ENCODE measurements at places on chromosomes 7 and 10. TPM values are rescaled to one million over a fixed set of nuclear protein-coding genes. Genes with fewer than 3 reads are reported as not detected.

OR13A1 gene
- total RNA-seq: not detected

SFTPA1 gene
- not detected for total RNA-seq

EPO gene
- total RNA-seq: not detected

NPY4R2 gene
- not detected for total RNA-seq

HABP2 gene
- total RNA-seq: not detected

CTNNA3 gene
- total RNA-seq: 0.50 TPM

IL15RA gene
- 1.1 TPM for total RNA-seq

DNA sequence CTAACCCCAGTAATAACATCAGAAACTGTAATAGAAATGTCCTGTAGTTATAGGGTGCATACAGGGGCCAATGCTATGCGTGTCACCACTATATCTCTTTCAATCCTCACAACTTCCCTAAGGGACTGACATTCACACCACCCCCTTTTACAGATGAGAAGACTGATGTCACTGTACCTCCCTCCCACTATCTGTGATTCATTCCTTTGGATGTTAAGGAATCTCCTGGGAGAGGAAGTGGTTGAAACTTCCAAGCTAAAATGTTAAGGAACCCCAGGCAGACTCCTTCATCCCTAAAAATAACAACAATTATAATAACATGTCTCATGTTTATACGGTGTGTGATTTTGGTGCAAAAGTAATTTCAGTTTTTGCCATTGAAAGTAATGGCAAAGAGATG, 5.4 kb downstream of the COL13A1 start:
- DNase-seq: no peak

- DNase-seq: no peak
Observed at GRCh38 chr10:109895095-109895818, 28.1 kb downstream of the XPNPEP1 start.

- DNase-seq: peak; percentile 89
Observed at GRCh38 chr7:69450456-69450855, 147.8 kb upstream of the AUTS2 start.

DNA sequence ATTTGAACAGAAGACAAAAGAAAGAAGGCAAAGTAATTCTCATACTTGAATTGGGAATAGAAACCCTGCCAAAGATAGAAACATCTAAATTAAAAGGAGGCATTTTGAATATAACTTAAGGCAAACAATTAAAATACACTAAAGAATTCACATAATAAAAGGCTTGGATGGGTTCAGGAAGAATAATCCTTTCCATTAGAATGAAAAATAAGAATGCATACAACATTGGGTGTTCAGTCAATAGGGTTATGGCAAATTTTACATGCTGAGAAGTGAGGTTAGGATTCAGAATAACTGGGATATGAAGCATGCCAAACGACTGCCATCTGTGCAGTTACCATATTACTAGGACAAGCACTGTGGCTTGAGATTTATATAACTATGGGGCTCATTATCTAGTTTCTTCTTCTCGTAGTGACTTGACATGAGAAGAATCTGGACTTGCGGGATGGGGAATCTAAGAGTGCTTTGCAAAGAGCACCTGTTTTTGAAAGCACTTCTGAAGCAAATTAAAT, 326.5 kb downstream of the THSD7A start:
- DNase-seq: no peak

- DNase-seq: no peak
Observed at GRCh38 chr10:21623291-21623690, 89.3 kb downstream of the MLLT10 start.

- DNase-seq: no peak
Observed at GRCh38 chr7:6482743-6483119, 35.0 kb upstream of the DAGLB start.

- DNase-seq: no peak
Observed at GRCh38 chr7:30091491-30091912, 43.3 kb upstream of the MTURN start.

DNA sequence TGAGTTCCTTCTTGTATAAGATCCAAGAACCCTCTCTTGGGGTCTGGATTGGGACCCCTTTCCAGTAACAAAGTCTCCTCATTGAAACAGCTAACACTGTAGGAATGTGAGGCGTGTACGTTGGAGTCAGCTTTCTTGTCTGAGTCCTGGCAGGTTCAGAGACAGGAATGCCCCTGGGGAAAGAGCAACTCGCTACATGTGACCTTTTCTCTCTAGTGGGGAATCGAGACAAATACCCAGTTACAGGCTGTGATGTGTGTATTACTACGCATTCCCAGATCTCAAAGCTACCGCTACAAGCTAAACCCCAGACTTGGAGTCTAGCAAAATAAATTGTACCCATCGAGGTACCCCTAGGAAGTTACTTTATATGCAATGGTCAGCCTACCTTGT, 85.6 kb upstream of the FRMD4A start:
- DNase-seq: no peak

- no peak for DNase-seq
Observed at GRCh38 chr7:83347945-83348444, 185.3 kb upstream of the PCLO start.

GRCh38 chr10:44927352-44927751, 16.2 kb downstream of the TMEM72 start:
- no peak for DNase-seq

- no peak for DNase-seq
Observed at GRCh38 chr10:44965651-44966097, 6.1 kb downstream of the RASSF4 start.

DNA sequence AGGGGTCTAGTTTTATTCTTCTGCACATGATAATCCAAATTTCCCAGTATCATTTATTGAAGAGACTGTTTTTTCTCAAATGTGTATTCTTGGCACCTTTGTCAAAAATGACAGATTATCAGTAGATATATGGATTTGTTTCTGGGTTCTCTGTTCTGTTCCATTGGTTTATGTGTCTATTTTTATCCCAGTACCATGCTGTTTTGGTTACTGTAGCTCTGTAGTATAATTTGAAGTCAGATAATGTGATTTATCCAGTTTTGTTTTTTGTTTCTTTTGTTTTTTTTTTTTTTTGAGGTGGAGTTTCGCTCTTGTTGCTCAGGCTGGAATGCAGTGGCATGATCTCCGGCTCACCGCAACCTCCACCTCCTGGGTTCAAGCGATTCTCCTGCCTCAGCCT, 61.6 kb upstream of the HELLS start:
- no peak for DNase-seq

- DNase-seq: no peak
Observed at GRCh38 chr10:58754469-58755339, 242.0 kb downstream of the BICC1 start.

GRCh38 chr7:124457841-124458240, 307.8 kb downstream of the GPR37 start:
- DNase-seq: no peak

DNA sequence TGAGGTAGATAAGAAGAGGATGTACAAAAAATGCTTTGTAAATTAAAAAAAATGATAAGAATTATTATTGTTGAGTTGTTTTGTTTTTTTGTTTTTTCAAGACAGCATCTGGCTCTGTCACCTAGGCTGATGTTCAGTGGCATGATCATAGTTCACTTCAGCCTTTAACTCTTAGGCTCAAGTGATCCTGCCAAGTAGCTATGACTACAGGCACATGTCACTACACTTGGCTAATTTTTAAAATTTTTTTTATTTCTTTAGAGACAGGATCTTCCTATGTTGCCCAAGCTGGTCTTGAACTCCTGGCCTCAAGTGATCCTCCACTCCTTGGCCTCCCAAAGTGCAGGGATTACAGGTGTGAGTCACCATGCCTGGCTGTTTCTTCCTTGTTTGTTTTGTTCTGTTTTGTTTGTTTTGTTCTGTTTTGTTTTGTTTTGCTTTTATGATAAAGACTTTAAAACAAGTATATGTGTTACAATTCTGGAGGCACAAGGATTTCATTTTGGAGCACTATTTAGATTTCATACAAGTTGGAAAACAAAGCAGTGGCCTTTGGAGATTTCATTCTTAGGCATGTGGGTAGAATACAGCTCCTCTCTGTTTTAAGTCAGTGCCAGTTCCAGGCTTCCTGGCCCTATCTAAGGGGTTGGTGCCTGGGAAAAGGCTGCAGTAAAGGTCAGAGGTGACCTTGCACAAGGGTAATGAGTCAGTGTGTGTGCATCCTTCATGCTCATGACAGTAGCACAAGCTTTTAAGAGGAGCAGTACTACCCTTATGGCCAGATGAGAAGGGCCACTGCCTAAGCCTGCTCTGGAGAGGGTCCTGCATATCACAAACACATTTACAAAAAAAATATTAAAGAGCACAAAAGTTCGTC, 17.9 kb downstream of the FGFBP3 start:
- DNase-seq: no peak

- DNase-seq: no peak
Observed at GRCh38 chr7:143243111-143243510, 20.1 kb upstream of the GSTK1 start.

DNA sequence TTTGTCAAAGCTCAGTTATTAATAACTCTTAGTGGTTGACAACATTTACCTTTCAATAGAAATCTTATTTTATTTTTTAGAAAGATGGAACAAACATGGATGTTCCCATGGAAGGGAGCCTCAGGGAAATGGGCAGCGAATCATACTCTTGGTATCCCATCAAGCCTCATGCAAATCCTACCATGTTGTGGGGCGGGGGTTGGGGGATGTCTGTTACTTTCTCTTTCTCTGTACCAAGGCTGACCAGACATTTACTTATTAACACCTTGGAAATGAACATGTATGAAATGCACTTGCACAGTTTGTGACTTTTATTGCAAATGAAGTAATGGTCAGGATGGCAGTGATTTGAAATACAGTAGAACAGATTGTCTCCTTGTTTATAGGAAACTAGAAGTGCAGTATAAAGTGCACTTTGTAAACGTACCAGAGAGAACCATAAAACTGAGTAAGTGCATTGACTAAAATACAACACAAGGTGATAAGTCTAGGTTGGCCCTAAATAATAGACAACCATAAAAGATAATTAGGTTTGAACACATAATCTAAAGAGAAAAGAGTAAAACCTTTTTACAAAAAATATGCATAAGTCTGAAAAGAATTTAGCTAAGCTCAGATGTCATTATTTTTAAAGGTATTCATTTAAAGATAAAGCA, 32.4 kb downstream of the SEMA3D start:
- DNase-seq: no peak

GRCh38 chr7:142412551-142413193, 154.8 kb upstream of the PRSS58 start:
- peak; percentile 92 for DNase-seq

Measured in GM23338 (cell line).